Urinary bladder (tissue), 4 donors: ENCODE measurements at places on chromosomes 1 and 21. TPM values are rescaled to one million over a fixed set of nuclear protein-coding genes. Genes with fewer than 3 reads are reported as not detected.

- DNase-seq, result no peak
These were observed 12.1 kb downstream of the MCL1 start for GRCh38 chr1:150567341-150567716.

DNA sequence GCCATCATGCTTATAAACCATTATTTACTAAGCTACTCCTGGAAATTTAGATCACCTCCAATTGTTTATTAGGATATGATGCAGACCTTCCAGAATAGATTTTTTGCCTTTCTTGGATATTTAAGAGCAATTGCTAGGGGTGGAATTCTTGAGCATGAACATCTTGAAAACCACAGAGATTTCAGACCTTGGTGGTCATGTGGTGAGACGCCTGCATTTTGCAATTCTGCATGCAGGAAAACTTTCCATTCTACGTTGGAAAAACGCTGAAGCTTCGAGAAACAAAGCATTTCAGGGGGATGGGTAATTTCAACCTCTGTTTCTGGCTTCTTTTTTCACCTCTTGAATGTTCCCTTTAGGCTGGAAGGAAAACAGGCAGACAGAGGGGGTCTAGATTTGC is 596.3 kb downstream of the KIF26B start:
- DNase-seq, result no peak

DNA sequence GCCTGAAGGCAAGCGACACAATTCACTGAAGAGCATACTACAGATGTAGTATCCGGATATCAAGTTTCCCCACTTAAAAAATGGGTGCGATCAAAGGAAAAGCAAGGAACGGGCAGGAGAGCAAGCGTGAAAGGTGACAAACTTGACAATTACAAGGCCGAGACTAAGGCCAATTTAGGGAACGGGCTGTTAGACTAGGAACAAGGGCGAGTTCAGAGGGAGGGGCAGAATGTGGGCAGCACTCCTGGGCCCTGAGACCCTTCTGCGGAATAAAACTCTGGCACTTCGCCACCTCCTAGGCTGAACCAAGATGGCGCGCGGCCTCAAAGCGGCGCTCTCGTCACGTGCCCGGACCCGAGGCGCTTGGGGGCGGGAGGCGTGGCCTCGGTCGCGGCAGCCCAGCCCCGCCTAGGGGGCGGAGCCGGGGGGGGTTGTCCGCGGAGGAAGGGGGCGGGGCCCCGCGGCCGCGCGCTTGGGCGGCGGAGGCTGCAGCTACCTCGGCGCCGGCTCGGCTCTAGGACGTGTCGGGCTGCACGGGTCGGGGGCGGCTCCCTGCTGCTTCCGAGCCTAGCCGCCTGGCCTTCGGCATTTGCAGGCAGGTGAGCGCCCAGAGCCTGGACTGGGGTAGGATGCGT is at the start of gene PPFIA4:
PPFIA4 (plus strand) TSS at position 461 of the 635 bp plus-strand sequence. CDS start 12,518 bp downstream, outside the sequence.
- DNase-seq, result peak; percentile 48

The CYP4A11 gene
- total RNA-seq, result not detected

- DNase-seq, result no peak
These were observed 11.3 kb upstream of the MARK1 start for GRCh38 chr1:220516722-220517042.

DNA sequence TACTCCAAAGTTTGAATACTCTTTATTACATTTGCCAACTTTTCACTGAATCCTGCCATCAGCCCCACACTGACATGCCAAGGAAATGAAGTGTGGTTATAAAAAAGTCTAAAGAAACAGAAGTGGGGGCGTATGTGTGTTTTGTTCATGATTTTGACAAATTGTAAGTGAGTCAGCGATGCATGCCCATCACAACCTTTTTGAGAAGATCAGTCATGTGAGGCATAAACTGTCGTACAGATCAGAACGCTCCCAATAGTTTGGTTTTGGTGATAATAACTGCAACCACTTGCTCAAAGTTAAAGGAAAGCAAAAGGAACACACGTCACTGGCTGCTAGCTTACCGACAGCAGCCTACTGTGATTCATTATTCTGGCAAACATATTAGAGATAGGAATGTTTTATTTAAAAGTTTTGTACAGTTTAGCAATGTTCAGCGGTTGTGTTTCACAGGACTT is 95.6 kb downstream of the RGS2 start:
- no peak for DNase-seq
